ENCODE measurements at places on chromosomes 1 and 21.

DNA sequence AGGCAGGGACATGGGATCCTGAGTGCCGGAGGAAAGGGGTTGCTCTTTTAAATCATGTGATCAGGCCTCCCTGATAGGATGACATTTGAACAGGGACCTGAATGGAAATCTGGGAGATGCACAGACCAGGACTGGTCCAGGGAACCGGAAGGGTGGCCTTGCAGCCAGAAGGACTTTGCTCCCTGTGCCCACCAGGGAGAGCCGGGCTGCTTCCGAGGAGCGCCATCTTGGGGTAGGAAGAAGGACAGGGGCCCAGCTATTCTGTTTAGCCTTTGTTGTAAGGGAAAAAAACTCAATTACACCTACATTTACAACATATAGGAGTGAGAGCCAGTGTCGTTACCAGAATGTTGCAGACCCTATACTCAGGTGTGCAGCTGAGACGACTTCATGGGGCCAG lies 5.5 kb downstream of the KLHDC7A start:
- DNase-seq: no peak

DNA sequence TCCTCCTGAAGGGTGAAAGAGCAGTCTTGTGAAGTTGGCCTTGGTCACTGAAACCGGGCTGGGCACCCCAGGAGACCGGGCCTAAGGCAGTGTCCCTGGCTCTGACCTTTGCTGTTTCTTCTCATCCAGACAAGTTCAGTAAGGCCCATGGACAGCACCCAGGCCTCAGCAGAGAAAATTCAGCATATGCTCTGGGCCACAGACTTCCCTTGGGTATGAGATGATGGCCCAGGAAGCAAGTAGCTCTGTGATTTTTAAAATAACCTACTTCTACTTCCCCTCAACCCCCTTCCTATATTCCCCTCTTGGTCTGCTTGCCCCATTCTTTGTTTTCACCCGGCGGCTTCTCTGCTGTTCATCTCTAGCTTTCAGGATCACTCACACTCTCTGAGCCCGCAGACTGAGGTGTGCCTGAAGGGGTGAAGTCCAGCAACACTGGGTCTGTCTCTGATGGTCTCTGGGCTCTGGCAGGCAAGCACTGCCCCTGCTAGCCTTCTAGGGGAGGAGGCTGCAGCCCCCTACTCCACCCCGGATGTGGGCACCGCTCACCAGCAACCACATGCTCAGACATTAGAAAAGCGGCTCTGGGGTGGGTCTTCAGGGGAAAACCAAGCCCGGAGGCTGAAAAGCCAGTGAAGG lies 2.9 kb upstream of the GPR25 start:
- DNase-seq: no peak

GRCh38 chr1:184022668-184023067 lies 14.9 kb downstream of the COLGALT2 start:
- peak; percentile 66 for DNase-seq

- no peak for DNase-seq
Measured at GRCh38 chr1:165524639-165525285, 19.0 kb upstream of the LRRC52 start.

DNA sequence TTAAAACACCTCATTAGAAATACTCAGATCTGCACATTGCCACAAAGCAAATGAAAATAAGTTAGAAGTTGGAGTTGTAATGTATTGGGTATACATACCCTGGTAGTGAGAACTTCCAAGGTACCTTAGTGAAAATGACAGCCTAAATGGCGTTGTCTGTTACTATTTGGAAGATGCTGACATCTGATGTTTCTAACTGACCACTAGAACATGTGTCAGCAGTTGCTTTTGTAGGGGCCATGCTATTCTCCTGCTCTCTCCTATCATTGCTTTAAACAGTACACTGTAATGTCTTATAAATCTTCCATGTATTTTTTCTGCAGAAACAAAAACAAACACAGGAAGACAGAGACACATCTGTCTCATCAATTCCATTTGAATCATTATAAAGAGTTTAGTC lies 40.1 kb downstream of the LAMC1 start:
- no peak for DNase-seq

GRCh38 chr1:208944981-208945451 lies 638.5 kb upstream of the CAMK1G start:
- no peak for DNase-seq

All from femur (tissue), 1 donor.